ENCODE measurements at places on chromosomes 12 and 14.
A peak's percentile ranks its signal among the peaks of the same experiment; 100 is the strongest.

DNA sequence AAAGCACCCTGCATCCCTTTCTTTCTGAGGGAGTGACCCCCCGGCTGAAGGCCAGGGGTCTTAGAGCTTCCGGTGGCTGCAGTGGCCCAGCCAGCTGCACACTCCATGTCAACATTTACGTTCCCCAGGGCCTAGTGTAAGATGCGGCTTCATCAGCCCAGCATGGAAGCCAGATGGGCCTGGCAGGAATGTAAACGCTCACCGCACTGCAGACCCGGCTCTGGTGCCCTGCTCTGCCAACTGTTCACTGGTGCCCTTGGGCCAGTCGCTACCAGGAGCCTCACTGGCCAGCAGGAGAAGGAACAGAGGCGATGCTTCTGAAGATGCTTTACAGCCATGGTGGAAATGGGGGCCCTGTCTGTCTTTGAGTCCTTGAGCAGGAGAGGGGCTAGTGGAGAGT lies 8.6 kb upstream of the TMEM119 start:
- DNase-seq, result no peak

DNA sequence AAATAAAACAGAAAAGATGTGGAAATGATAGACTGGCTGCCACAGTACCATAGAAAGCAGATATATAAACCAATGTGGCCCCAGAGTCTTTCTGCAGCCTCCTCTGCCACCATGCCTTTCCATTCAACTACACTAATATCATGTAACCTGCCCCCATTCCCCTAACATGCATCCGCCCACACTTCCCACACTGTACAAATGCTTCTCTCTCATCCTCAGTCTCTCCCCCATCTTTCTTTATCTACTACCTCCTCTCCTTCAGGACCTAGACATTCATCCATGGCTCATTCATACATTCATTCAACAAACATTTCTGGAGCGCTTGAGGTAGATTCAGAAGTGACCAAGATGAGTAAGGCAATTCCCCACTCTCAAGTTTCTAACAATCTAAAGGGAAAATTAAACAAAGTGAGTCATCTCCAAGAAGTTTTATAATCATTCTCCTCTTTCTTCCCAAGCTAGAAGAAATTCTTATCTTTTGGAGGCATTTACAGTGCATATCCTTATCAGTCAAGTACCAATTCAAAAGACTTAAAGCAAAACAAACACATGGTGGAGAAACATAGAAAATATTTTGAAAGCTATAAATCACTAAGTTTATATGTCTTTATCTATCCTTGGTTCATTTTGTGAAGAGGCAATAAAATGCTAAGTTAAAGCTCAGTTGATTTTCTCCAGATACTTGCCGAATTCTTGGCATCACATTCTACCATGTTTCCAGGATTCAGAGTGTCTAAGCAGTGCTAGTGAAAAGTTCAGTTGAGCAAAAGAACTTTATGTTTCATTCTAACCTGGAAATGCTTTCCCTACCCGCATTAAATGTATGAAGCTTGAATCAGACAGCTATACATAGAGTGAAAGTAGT lies 70.5 kb upstream of the FRMD6 start:
- no peak for DNase-seq

- peak; percentile 56 for DNase-seq
Observed at GRCh38 chr14:99733540-99734405, 49.7 kb downstream of the CYP46A1 start.

GRCh38 chr12:42812086-42812485 lies 222.5 kb upstream of the PRICKLE1 start:
- DNase-seq, result no peak

- DNase-seq, result no peak
Observed at GRCh38 chr14:43778937-43779639, 728.0 kb downstream of the FSCB start.

DNA sequence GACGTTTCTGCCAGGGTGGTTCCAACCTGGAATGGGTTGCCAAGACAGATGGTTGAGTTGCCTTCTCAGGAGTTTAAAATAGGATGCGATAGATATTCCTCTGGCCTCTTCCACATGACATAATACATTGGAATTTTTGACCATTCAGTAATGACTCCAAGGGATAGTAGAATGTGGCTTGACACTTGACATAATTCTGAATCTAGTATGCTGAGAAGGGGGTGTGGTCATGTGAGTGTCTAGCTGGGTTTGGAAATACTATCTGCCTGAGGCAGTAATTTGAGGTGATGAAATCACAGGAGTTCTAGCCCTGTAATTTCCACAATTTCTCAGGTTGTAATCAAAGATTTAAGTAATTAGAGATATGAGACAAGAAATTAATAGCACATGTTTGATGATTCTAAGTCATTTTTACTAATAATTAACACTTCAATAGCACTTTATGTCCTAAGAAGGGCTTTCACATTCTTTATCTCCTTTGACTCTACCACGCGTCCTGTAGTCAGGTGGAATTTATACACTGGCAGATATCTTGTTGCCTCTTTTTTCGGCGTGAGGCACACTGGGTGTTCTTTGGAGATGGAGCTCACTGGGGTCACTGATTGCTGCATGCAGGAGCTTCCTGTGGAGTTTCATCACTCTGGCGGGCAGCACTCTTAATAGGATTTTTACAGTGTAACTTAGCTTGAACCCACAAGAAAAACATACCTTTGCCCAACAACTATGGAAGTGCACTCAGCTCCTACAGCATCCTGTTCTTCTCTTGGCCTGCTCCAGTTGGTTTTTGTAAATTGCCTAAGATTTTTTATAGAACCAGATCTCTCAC lies 3.2 kb upstream of the AMIGO2 start:
- DNase-seq, result no peak

GRCh38 chr12:82600379-82600778 lies 86.3 kb upstream of the TMTC2 start:
- DNase-seq, result no peak

DNA sequence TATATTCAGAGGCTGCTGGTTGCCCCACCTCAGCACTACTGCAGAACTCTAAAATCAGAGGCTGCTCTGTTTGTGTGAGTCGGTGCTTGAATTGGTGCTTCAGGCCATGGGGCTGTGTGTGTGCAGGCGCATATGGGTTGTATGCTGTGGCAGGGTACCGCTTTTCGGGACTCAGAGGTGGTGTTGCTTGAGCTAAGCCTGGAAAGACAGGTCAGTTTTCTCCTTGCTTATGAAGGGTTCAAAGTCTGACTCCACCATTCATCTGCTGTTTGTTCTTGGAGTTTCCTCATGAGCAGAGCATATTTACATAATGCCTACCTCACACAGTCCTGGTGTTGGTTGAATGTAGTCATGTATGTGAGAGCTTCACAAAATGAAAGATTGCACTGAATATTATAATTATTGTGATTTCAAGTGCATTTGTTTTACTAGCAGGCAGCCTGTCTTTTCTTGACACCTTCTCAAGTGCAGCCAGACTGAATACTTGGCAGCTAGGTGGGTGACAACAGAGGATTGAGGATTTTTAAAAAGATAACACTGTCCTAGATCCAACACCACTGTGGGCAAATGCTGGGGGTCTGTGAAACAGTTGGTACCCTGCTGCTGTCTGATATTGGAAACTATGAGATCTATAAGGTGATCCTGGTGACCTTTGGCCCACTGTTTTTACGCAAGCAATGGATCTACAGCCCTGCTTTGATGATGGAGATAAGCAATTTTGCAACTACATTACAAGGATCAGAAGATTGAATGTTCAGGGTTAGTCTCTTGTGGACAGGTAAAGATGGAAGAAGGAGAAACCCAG lies 1.0 kb upstream of the ANG start:
- DNase-seq, result no peak
